Thoracic aorta (tissue), 2 donors: ENCODE measurements at places on chromosomes 16 and 17. TPM values are rescaled to one million over a fixed set of nuclear protein-coding genes. Genes with fewer than 3 reads are reported as not detected.

- H3K4me1 ChIP-seq = peaks cover 27% of the 10 kb centered on the region
- no peak overlapping the region for H3K27ac ChIP-seq
- H3K4me3 ChIP-seq = no peak overlapping the region
- H3K36me3 ChIP-seq = no peaks in the 10 kb centered on the region
- H3K27me3 ChIP-seq = no peaks in the 10 kb centered on the region
These were observed 6.5 kb downstream of the NATD1 start for GRCh38 chr17:21246698-21247097.

- H3K4me1 ChIP-seq = no peaks in the 10 kb centered on the region
- no peak for DNase-seq
- H3K36me3 ChIP-seq = no peaks in the 10 kb centered on the region
- no peak overlapping the region for H3K27ac ChIP-seq
These were observed 80.8 kb upstream of the NOL11 start for GRCh38 chr17:67636834-67637520.

GRCh38 chr17:13346996-13347762 lies 254.6 kb downstream of the HS3ST3A1 start:
- H3K27ac ChIP-seq = no peak overlapping the region
- H3K4me3 ChIP-seq = no peak overlapping the region

DNA sequence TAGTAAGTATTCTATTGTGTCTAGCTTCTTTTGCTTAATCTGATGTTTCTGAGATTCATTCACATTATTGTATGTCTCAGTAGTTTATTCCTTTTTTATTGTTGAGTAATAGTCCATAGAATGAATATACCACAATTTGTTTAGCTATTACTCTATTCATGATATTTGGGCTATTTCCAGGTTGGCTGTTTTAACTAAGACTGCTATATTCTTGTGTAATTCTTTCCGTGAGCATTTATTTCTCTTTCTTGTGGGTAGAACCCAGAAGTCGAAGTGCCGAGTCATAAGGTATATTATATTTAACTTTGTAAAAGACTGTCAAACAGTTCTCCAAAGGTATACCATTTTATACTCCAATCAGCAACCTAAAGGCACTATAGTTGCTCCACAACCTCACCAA lies 160.8 kb downstream of the ANKFN1 start:
- no peaks in the 10 kb centered on the region for H3K4me1 ChIP-seq
- no peak overlapping the region for H3K4me3 ChIP-seq
- H3K36me3 ChIP-seq = no peaks in the 10 kb centered on the region

- no peaks in the 10 kb centered on the region for H3K36me3 ChIP-seq
- H3K4me1 ChIP-seq = no peaks in the 10 kb centered on the region
- no peaks in the 10 kb centered on the region for H3K27me3 ChIP-seq
- H3K4me3 ChIP-seq = no peak overlapping the region
- no peak overlapping the region for H3K27ac ChIP-seq
- DNase-seq = no peak
These were observed 91.9 kb downstream of the CRISPLD2 start for GRCh38 chr16:84911486-84912216.

GRCh38 chr16:88685156-88686061 lies 898 bp downstream of the SNAI3 start:
- no peak for DNase-seq

DNA sequence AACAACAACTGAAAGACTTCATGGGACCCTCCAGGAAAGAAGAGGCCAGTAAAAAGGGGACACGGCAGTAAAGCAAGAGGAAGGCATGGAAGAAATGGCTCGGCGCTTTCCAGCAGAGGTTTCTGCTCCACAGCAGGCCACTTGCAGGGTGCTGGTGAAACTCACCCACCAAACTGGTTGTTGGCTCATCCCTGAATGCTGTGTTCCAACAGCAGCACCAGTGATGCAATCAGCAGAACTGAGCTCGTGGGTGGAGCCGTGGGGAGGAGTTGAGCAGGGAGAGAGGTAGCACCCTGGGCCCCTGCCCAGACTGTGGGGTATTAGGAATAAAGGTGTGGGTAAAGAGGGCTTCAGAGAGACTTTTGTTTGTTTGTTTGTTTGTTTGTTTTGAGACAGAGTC lies 62.8 kb upstream of the ADCY9 start:
- H3K27ac ChIP-seq = no peak overlapping the region
- H3K4me1 ChIP-seq = peaks cover under 1% of the 10 kb centered on the region
- no peaks in the 10 kb centered on the region for H3K27me3 ChIP-seq
- H3K36me3 ChIP-seq = no peaks in the 10 kb centered on the region
- H3K4me3 ChIP-seq = no peak overlapping the region

GRCh38 chr16:6643080-6643686 lies 689.5 kb upstream of the RBFOX1 start:
- no peak overlapping the region for H3K27ac ChIP-seq
- H3K27me3 ChIP-seq = no peaks in the 10 kb centered on the region
- no peaks in the 10 kb centered on the region for H3K4me1 ChIP-seq
- no peak for DNase-seq
- H3K36me3 ChIP-seq = no peaks in the 10 kb centered on the region

Gene RGS11
- total RNA-seq = 16.8 TPM

Gene TMEM114
- total RNA-seq = not detected

DNA sequence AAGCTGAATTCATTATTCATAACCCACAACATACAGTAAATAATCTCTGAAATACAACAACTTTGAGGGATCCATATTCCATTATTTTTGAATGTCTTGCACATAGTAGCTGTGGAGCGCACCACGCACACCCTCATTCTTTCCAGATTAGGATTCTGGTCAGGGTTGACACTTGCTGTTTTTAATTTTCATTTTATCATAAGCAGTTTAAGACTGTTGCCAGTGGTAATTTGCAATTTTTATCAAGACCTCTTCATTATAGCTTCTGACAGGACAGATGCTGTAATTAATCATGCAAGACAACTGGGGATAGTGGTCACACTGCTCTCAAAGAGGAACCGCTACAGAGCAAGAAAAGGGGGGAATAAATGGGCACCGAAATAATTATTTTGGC lies 109.7 kb downstream of the TOX3 start:
- no peak overlapping the region for H3K4me3 ChIP-seq
- no peaks in the 10 kb centered on the region for H3K27me3 ChIP-seq
- H3K36me3 ChIP-seq = no peaks in the 10 kb centered on the region
- no peak for DNase-seq
- no peaks in the 10 kb centered on the region for H3K4me1 ChIP-seq
- no peak overlapping the region for H3K27ac ChIP-seq

Gene RAP1GAP2
- 10.0 TPM for total RNA-seq

Gene TLCD2
- total RNA-seq = 8.3 TPM

DNA sequence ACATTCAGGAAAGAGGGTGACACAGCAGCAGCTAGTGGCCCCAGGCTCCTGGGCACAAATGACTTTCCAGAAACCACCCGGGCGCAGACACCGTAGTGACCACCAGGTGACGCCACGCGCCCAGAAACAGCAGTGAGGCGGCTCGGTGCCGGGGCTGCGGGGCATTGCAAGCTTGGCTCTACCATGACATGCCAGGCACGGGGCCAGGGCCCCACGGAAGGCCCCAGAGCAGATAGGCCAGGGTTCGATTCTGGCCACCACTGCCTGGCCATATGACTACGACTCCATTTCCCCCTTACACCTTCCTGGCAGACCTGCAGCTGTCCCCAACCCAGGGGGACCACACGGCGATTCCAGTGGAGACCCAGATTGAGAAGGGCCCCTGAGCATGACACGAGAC lies 6.7 kb downstream of the RHBDF1 start:
- DNase-seq = peak; percentile 61
- H3K4me1 ChIP-seq = peaks cover 34% of the 10 kb centered on the region
- no peak overlapping the region for H3K27ac ChIP-seq
- H3K36me3 ChIP-seq = peaks cover 40% of the 10 kb centered on the region

GRCh38 chr17:15649861-15650421 lies 30.4 kb upstream of the FBXW10B start:
- no peaks in the 10 kb centered on the region for H3K36me3 ChIP-seq
- H3K4me1 ChIP-seq = peaks cover 36% of the 10 kb centered on the region
- H3K4me3 ChIP-seq = peak overlapping the region; percentile 76
- DNase-seq = no peak

Gene ZDHHC1
- 28.7 TPM for total RNA-seq

Gene ATP2A1
- total RNA-seq = 0.41 TPM

DNA sequence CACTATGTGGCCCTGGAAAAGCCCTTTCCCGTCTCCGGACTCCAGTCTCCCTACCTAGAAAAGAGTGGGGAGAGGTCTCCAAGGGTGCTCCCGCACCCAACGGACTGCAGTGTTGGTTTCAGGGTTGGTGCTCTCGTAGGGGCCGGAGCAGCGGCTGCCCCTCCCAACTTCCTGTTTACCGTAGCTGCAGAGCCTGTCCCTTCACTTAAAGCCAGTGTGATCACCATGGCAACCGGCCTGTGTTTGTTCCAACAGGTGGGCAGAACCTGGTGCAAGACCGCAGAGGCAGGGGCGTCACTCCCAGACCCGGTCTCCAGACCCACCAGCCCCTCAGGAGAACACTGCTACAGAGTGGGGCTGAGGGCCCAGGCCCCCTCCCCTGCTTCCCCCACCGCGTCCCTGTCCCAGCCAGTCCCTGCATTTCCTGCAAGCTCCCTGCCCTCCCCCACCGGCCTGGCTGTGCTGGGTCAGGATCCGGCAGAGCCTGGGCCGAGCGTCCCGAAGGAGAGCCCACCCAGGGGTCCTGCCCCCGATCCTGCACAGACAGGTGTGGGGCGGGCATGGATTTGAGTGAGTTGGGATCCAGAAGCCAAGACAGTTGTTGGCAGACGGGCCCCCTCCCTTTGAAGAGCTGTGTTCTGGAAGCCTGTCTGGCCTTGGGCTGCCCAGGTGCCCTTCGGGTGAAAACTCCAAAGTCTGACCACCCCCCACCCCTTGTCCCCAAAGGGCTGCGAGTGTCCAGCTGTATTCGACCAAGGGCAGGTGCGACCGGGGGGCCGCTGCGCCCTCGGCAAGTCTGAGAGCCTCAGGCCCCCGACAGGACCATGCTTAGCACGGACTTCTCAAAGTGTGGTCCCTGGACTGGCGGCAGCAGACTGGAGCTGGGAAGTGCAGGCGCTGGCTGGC lies 1.5 kb upstream of the BAIAP3 start:
- no peaks in the 10 kb centered on the region for H3K36me3 ChIP-seq
- H3K27me3 ChIP-seq = peaks cover 10% of the 10 kb centered on the region
- H3K4me3 ChIP-seq = peak overlapping the region; percentile 56

- H3K36me3 ChIP-seq = peaks cover 52% of the 10 kb centered on the region
- no peak overlapping the region for H3K4me3 ChIP-seq
- no peaks in the 10 kb centered on the region for H3K27me3 ChIP-seq
- H3K4me1 ChIP-seq = peaks cover 85% of the 10 kb centered on the region
These were observed 86.7 kb downstream of the MYH11 start for GRCh38 chr16:15770107-15770506.
